ENCODE measurements at places on chromosomes 7 and 10. TPM values are rescaled to one million over a fixed set of nuclear protein-coding genes. Genes with fewer than 3 reads are reported as not detected.

- no peak overlapping the region for H3K4me3 ChIP-seq
- H3K27ac ChIP-seq, result no peak overlapping the region
- no peak for DNase-seq
- H3K36me3 ChIP-seq, result peaks cover 11% of the 10 kb centered on the region
Observed at GRCh38 chr10:28593811-28594210, 60.9 kb downstream of the WAC start.

MRPS24 gene
- total RNA-seq, result 71.2 TPM

GRCh38 chr7:149791411-149792219, 18.2 kb upstream of the ZNF467 start:
- H3K4me1 ChIP-seq, result no peaks in the 10 kb centered on the region
- DNase-seq, result no peak
- H3K27ac ChIP-seq, result no peak overlapping the region
- H3K4me3 ChIP-seq, result no peak overlapping the region
- H3K36me3 ChIP-seq, result no peaks in the 10 kb centered on the region

LRMDA gene
- 23.2 TPM for total RNA-seq
